SHP77 (cell line): ENCODE measurements at places on chromosomes 5 and 9.

GRCh38 chr5:42492974-42493373 is 69.7 kb downstream of the GHR start:
- DNase-seq, result no peak

- DNase-seq, result no peak
These were observed 161.8 kb upstream of the MAP1B start for GRCh38 chr5:71945436-71945835.

DNA sequence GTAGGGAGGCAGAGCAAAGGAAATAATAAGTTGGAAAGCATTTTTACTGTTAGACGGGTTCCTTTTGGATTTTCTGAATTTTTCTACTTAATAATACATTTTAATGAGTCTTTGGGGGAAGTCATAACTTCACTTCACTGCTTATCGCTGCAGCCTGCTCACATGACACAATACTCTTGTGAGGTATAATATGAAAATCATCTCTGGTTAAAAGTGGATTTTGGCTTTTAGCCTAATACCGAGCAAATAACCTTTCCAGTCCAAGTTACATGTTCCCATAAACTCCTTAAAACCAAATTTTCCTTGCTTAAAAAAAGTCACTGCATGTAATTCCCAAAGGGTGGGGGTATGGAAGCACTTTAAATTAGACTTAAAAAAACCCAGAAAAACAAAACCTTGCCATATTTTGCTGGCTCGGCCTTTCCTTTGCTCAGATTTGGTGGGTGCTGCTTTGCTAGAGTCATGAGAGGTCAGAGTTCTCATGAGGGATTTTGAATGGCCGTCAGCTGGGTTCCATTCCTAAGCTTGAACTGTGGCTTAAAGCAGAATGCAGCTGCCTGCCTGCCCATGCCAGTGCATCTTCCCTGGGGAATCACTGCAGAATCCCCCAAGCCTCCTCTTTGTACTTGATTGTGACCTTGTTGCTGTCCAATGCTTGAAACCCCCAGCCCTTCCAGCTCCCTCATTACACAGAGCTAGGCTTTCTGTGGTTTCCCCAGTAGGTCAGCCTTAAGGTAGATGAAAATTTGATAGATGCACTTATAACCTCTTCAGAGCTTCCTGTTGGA is 331.8 kb downstream of the KDM4C start:
- DNase-seq, result no peak

GRCh38 chr5:111326551-111326950 is 102.4 kb downstream of the CAMK4 start:
- no peak for DNase-seq

- DNase-seq, result no peak
These were observed 15.0 kb downstream of the LPCAT1 start for GRCh38 chr5:1508659-1509290.

DNA sequence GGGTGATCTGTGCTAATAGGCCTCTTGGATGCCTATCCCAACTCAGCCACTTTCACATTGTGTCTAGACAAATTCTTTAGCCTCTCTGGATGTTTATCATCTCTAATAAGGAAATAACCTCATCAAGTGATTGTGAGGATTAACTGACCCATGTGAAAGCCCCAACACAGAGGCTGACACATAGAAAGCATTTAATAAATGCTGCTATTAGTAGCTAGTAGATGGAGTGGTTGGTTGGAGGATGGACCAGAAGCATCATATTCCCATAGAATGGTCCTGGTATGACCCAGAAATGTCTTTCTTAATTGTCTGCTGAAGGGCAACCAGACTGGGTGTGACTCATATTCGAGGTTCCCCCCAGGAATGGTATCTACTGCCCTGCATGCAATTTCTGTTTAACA is 124.4 kb downstream of the PIK3R1 start:
- DNase-seq, result no peak

- DNase-seq, result no peak
These were observed 490.2 kb upstream of the RORB start for GRCh38 chr9:74006935-74007334.

DNA sequence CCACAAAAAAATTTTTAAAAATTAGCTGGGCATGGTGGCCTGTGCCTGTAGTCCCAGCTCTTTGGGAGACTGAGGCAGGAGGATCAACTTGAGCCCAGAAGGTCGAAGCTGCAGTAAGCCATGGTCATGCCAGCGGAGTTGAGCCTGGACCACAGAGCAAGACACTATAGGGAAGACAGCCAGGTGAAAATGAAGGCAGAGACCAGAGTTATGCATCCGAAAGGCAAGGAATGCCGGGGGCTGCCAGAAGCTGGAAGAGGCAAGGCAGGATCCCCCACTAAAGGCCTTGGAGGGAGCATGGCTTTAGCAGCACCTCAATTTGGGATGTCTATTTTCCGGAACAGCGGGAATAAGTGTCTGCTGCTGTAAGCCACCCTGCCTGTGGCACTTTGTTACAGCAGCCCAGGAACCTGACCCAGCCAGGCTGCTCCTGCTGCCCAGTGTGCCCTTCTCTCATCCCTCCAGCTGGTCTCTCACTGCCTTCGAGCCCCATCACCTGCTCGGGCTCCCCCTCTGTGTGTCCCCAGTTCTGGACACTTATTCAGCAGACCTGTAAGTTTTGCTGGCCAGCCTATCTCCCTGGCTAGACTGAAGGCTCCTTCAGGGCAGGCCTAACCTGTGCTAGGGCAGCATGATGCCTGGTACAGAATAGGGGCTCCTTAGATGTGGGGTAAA is 16.8 kb upstream of the JADE2 start:
- no peak for DNase-seq

- no peak for DNase-seq
These were observed 101.2 kb downstream of the NLN start for GRCh38 chr5:65823204-65823603.

DNA sequence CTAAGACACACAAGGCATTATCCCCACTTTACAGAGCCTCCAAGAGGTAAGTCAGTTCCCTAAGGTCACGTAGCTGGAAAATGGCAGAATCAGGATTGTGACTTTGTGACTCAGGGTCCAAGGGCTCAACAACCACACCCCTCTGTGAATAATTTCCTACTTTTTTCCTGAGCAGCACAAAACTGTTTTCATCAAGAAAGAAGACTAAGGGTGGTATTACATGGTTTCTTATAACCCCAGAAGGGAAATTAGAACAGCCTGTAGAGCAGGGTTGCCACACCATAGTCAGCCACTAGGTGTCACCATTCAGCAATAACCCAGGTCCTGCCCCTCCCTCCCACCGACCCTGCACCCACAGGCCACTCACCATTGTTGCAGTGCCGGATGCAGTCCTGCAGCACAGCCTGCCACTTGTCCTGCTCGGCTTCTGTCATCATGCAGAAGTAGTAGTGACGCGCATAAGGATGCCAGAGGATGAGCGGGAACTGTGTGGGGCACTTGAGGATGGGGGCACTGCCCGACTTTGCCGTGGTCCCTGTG is 72.1 kb downstream of the LRSAM1 start:
- no peak for DNase-seq

DNA sequence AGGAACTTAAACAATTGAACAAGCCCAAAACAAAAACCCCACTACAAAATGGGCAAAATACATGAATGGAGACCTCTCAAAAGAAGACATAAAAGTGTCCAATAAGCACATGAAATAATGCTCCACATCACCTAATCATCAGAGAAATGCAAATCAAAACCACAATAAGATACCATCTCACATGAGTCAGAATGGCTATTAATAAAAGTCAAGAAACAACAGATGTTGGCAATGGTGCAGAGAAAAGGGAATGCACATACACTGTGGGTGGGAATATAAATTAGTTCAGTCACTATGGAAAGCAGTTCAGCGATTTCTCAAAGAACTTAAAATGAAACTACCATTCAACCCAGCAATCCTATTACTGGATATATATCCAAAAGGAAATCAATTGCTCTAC is 337.4 kb upstream of the GRIA1 start:
- DNase-seq, result no peak

- no peak for DNase-seq
These were observed 297.1 kb upstream of the C9orf72 start for GRCh38 chr9:27870404-27870803.

DNA sequence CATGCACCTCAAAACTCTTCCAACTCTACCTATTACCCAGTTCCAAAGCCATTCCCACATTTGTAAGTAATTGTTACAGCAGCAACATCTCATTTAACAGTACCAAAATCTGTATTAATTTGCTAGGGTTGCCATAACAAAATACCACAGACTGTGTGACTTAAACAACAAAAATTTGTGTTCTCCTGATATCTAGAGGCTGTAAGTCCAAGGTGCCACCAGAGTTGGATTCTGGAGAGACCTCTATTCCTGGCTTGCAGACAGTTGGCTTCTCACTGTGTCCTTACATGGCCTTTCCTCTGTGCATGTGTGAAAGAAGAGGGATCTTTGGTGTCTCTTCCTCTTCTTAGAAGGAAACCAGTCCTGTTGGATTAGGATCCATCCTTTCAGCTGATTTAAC is 203.8 kb upstream of the PIK3R1 start:
- no peak for DNase-seq

GRCh38 chr5:32342656-32343055 is 29.9 kb upstream of the MTMR12 start:
- no peak for DNase-seq

DNA sequence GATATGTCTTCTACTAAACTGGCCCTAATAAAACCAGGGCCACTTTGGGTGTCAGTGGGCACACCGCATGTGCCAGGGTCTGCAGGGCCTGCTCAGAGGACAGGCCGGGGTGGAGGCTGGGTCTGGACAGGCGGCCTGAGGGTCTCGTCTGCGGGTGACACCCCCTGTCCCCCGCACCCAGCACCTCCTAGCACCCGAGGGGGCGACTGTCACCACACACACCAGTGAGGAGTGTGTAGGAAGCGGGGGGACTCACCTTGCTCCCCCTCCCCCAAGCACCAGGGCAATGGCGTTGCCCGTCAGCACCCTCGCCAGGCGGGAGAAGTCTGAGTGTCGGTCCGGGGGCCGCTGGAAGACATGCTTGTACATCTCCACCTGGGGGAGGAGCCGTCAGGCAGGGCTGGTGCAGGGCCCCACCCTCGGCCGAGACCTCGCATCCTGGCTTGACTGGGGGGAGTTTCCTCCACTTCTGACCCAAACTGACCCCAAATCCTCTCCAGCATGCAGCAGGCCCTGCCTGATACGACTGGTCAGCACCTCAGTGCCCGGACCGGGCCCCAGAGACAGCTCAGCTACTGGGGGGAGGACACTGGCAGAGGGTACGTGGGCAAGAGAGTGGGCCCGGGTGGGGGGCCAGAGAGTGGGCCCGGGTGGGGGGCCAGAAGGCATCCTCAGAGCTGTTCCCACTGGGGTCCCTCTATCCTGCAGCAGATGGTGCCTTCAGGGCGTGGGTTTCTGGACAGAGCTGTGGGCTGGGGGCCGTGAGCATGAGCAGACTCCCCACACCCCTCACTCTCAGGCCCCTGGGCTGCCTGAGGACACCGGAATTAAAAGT is 18.9 kb upstream of the NSMF start:
- no peak for DNase-seq

DNA sequence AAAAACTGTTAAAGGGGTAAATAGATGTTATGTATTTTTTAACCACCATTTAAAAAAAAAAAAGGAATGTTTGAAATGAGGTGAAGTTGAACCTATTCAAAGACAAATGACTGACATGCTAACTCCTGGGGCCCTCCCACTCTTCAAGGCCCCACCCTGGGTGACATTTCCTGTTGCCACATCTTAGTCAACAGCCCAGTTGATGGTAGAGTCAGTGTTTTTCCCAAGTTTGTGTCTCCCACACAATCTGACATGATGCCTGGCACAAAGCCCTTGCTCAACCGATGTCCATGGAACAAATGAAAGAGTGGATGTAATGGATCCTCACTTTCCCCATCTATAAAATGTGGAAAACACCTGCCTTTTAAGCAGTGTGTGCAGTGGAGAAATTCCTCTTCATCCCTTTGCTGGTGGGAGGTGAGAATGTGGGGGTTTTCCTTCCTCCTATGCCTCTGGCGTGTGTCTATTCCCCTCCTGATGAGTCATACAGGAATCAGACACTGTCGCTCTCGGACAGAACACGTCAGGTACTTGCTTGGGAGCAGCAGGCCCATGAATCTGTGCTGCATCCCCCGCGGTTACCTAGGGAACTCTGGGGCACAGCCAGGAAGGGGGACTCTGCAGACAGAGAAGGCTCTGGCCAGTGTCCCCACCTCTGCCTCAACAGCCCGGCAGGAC is 13.7 kb upstream of the ADRA1B start:
- DNase-seq, result no peak

- DNase-seq, result no peak
These were observed 213.1 kb downstream of the AGTPBP1 start for GRCh38 chr9:85528607-85529006.

DNA sequence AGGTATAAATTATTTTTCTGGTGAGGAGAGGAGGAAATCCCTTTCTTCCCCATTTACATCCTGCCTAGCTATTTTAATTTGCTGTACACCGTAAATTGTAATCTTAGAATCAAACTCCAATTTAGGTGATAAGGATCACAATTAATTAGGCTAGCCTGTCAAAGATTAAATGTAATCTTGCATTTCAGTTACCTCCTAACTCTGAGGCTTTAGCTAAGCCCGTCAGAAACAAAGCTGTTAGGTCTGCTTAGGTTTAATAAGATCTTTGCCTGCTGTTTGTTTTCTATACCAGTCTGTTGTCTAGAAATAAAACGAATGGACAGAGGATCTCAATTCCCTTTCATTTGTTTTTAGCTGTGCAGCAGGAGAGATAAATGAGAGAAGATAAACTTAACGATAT is 51.5 kb downstream of the PIK3R1 start:
- DNase-seq, result no peak

- no peak for DNase-seq
These were observed 29.7 kb upstream of the MEIKIN start for GRCh38 chr5:131974956-131975726.

DNA sequence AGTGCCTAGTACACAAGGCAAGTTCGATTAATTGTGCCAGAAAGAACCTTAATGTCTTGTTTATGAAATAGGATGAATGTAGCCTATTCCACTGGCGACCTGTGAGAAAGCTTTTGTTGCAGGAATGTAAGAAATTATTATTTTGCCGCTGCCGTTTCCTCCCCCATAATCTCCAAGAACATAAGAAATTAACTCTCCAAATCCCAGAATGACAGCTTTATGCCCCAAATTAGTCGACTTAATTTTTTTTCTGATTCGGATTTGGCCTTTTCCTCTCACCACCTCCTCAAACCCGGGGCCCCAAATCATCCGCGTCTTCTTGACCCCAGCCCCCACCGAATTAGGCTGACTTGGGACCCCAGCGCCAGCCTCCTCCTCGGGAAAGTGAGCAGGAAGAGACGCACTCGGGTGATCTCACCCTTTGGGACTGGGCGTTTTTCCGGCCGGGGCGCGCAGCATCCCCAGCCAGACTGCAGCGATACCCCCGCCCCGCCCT is 682 bp upstream of the SPTAN1 start:
- no peak for DNase-seq
